Calu3 (cell line): ENCODE measurements at places on chromosomes 1 and 21. TPM values are rescaled to one million over a fixed set of nuclear protein-coding genes. Genes with fewer than 3 reads are reported as not detected.

The HRNR gene
- not detected in 2 replicates for total RNA-seq

The SPRR1A gene
- not detected in 2 replicates for total RNA-seq

The PRRX1 gene
- total RNA-seq: 1.8 and 3.0 TPM in 2 replicates

The LPAR3 gene
- 13.2 and 14.0 TPM in 2 replicates for total RNA-seq

The HTR6 gene
- total RNA-seq: not detected in 2 replicates

The KRTAP6-1 gene
- not detected in 2 replicates for total RNA-seq

DNA sequence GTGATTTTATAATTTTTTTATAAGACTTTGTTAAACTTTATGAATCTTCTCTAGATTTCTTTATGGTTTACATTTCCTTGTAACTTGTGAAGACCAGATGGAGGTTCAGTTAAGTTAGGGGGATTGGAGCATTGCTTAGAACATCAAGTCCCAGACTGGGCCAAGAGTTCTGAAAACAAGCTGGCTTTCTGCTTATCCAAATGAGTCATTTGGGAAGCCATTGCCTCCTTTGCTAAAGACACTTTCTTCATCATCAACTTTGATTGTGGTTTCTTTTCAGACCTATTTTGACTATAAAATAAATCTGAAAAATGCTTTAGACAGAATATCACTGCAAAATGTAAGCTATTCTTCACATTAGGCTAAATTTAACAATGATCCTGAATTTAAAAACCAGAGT lies 446.8 kb downstream of the USP25 start:
- no peak for DNase-seq

- no peak for DNase-seq
Measured at GRCh38 chr1:216721863-216722262, 1.4 kb downstream of the ESRRG start.

GRCh38 chr1:161162806-161163205 lies 3.4 kb upstream of the PPOX start:
- no peak for DNase-seq

- no peak for DNase-seq
Measured at GRCh38 chr1:63363014-63363413, 4.4 kb upstream of the ALG6 start.

- DNase-seq: no peak
Measured at GRCh38 chr1:18948048-18948912, 8.2 kb downstream of the IFFO2 start.

GRCh38 chr1:36560177-36560576 lies 77.5 kb upstream of the CSF3R start:
- DNase-seq: no peak
